ENCODE measurements at places on chromosomes 13 and 19.

DNA sequence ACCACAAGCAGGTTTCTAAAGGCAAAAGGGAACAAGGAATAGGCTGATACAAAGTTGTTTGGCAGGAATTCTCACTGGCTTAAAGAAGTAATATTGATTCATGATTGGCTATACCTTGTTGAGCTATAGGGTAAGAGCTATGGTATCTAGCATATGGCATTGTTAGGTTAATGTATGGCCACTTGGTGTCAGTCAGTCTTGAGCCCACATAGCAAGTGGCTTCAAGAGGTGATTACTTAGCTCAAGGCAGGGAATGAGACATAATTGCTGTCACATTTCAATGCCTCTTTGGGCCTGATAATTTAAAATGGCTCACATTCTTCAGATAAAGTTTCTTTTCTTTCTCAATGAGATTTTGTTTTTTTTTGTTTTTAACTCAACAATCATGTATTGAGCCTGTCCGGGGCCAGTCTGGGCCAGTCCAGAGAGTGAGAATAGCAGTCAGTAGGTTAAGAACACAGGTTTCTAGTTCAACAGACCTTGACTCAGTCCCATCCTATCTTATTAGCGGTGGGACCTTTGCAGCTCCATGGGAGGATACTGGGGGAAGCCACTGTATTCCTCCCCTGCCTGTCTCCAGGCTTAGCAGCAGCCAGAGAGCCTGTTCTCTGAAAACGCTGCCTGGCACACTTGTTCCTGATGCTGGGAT, 45.8 kb upstream of the RCBTB2 start:
- DNase-seq = no peak

GRCh38 chr13:110061270-110061669, 245.7 kb downstream of the COL4A1 start:
- no peak for DNase-seq

- DNase-seq = no peak
Observed at GRCh38 chr13:100363285-100363711, 225.3 kb downstream of the GGACT start.

DNA sequence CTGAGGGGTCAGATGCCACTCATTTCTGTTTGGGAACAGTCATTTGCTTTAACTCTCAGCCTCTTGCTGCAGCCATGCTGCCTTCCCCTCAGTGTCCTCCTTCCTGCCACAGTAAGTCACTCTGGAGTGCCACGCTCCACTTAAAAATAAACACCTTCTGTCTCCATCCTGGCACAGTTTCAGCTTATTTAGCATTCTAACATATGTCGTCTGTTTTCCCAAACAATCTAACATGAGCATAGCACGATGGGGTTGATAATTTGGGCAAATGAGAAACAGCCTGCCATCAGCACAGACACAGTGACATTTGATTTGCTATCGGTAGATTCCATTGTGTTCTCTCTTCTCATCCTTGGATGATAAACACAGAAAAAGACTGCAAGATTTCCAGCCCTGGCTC, 768.6 kb downstream of the UQCRFS1 start:
- DNase-seq = no peak

GRCh38 chr13:20942938-20943559, 40.5 kb upstream of the XPO4 start:
- DNase-seq = no peak

- DNase-seq = no peak
Observed at GRCh38 chr19:43482193-43482592, 16.8 kb upstream of the LYPD3 start.

DNA sequence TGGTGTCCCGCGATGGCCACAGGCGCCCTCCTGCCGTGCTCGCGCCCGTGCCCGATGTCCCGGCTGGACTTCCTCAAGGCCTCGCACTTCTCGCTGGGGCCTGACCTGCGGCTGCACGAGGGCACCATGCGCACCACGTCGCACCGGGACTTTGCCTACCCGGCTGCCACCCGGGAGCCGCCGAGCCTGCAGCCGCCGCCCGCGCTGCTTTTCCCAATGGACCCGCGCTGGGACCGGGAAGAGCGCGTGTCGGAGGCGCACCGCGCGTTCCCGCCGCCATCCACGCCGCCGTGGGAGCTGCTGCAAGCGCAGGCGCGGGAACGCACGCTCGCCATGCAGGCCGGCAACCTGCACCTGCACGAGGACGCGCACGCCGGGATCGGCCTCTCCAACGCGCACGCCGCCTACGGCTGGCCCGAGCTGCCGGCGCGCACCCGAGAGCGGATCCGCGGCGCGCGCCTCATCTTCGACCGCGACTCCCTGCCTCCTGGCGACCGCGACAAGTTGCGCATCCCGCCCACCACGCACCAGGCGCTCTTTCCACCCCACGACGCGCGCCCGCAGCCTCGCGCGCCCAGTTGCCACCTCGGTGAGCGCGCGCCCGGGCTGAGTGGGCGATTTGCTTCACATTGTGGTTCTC, 12.1 kb upstream of the PEX11G start:
- DNase-seq = no peak

DNA sequence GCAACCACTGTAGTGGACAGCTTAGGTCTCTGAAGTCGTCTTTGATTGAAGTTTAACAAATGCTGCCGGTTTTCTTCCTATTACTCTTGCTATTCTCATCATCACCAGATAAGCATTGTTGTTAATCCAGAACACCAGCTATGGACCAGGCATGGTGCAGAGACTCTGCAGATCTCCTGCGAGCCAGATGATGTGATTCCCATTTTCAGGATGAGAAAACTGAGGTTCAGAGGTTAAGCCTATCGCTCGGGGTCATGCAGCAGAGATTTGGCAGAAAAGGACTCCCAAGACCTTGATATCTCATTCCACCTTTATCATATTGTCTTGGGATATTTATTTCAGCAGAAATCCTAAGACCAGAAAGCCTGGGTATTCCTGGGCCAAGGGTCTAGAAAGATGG, 16.5 kb upstream of the CABP5 start:
- no peak for DNase-seq

GRCh38 chr13:113405481-113406300, 41.8 kb upstream of the GRTP1 start:
- DNase-seq = no peak

DNA sequence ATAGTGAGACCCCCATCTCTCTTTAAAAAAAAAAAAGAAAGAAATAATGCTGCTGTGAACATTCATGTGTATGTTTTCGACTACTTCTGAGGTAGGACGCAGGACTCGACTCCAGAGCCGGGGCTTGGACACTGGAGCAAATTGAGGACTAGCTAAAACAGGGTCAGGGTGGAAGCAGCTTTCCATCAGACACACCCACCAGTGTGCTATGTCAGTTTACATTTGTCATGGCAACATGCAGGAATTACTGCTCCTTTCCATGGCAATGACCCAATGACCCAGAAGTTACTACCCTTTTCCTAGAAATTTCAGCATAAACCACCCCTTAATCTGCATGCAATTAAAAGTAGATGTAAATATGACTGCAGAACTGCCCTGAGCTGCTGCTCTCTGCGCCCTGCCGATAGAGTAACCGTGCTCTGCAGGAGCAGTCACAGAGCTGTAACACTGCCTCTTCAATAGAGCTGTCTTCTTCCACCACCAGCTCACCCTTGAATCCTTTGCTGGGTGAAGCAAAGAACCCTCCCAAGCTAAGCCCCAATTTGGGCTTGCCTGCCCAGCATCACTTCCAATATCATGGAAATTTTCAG, 61.6 kb upstream of the ZNF599 start:
- DNase-seq = no peak

DNA sequence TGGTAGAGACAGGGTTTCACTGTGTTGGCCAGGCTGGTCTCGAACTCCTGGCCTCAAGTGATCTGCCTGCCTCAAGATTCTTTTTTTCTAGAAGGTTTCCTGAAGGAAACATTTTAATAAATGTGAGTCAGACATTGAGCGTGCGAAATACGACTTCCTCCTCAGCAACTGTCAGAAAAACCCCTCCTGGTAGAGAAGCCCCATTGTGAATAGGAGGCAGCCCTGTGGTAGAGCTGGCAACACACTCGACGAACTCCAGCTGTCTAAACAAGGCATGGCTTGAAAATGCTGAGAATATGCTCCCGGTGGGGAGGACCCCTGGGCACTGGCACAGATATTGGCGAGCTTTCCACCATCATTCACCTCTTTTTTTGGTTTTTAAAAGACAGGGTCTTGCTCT, 9.8 kb downstream of the ZNF333 start:
- no peak for DNase-seq

- DNase-seq = no peak
Observed at GRCh38 chr13:101398191-101398590, 18.1 kb downstream of the NALCN start.

DNA sequence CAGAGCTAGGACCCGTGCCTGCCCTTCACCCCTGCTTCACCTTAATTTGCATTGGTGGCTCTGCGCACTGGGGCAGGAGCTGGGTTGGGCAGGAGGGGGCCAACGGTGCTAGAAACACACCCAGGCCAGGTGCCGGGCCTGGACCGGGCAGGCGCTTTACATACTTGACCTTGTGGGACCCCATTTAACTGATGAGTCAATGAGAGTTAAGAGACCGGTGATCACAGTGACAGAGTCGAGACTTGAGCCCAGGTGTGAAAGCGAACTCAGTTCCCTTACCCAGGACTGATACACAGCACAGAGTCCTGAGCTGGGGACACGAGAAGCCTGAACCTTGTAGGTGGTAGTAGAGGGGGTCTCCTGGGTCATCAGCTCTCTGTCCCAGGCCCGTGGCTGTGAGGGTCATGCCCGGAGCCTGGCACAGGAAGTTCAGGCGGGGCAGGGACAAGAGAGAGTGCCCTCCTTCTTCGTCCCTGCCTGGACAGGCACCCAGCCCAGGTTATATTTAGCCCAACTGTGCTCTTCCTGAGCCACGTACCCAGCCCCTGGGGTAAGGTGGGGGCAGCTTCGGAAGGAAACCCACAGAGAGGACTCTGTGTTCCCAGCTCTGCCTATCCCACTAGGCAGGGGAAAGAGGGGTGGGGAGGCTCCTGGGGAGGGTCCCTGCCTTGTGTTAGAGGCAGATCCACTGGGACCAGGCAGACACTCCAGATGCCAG, 1.9 kb downstream of the PRX start:
- DNase-seq = no peak

DNA sequence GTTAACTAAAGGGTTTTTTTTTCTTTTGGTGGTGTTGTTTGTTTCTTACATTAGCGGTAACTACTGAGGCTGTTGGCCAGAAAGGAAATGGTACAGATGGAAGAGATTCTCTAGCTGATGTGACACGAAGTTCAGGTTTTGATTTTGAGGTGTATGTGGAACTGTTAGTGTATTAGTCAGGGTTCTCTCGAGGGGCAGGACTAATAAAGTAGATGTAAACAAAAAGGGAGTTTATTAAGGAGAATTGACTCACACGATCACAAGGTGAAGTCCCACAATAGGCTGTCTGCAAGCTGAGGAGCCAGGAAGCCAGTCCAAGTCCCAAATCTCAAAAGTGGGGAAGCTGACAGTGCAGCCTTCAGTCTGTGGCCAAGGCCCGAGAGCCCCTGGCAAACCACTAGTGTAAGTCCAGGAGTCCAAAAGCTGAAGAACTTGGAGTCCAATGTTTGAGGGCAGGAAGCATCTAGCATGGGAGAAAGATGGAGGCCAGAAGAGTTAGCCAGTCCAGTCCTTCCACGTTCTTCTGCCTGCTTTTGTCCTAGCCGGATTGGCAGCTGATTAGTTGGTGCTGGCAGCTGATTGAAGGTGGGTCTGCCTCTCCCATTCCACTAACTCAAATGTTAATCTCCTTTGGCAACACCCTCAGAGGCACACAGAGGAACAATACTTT, 577.6 kb downstream of the EFNB2 start:
- DNase-seq = no peak
